Activated naive CD8-positive, alpha-beta T cell treated with anti-CD3 and anti-CD28 coated beads for 36 hours (primary cell): ENCODE measurements at places on chromosomes 5 and 9. TPM values are rescaled to one million over a fixed set of nuclear protein-coding genes. Genes with fewer than 3 reads are reported as not detected.

Gene TGFBI
- not detected for total RNA-seq

DNA sequence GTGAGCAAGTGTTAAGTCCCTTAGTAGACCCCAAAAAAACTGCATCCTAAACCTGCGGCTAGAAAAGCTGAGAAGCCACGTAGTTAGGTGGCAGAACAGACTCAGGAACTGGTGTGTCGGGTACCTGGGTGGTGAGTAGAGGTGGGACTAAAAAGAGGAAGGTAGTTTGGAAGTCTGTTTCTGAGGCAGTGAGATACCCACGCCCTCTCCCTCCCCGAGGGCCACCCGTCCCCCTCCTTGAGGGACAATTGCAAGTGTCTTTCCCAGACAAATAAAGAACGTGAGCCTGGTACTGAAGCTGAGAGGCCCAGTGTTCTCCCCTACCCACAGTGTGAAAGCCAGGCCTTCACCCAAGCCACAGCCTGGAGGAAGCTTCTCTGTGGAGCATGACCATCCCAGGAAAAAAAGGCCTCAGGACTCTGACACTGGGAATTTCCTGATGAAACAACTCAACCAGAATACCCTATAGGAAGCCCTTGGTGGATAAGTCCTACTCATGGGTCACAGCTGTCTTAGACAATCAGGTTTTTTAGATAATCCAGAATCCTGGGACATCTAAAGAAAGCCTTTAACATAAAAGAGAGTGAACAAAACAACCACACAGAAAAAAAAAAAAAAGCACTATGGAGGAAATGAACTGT is 7.0 kb upstream of the CD74 start:
- no peaks in the 10 kb centered on the region for H3K36me3 ChIP-seq
- H3K4me3 ChIP-seq: no peak overlapping the region
- H3K27ac ChIP-seq: peak overlapping the region; percentile 17
- DNase-seq: no peak

DNA sequence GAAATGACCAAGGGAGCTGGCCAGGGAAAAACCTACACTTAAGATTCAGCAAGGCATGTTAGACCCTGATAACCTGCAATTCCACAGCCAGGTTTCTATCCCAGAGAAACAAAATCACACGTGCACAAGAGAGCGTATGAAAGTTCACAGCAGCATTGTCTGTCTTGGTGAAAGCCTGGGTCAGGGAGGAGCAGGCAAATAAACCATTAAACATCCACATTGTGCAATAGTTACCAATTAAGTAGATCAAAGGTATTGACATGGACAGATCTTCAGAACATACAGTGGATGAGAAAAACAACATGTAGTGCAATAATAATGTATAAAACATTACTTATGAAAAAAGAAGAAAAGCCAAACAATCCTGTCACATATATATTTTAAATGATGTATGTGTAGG is 15.9 kb upstream of the GPX3 start:
- H3K4me1 ChIP-seq: no peaks in the 10 kb centered on the region
- H3K27ac ChIP-seq: no peak overlapping the region
- peaks cover 5% of the 10 kb centered on the region for H3K27me3 ChIP-seq
- H3K4me3 ChIP-seq: no peak overlapping the region

Gene MED22
- total RNA-seq: 45.2 TPM

Gene OGN
- total RNA-seq: not detected

Gene IL13
- 0.44 TPM for total RNA-seq
